Fibroblast of upper back skin (primary cell): ENCODE measurements at places on chromosomes 1 and 21.
A peak's percentile ranks its signal among the peaks of the same experiment; 100 is the strongest.

- DNase-seq = peak; percentile 95
These were observed 18.7 kb downstream of the WNT2B start for GRCh38 chr1:112527266-112528010.

- no peak for DNase-seq
These were observed 85.1 kb downstream of the ENAH start for GRCh38 chr1:225567789-225568188.

GRCh38 chr1:231827337-231828105, 200.9 kb downstream of the DISC1 start:
- peak; percentile 91 for DNase-seq

- peak; percentile 85 for DNase-seq
These were observed 19.8 kb downstream of the SPOCD1 start for GRCh38 chr1:31795801-31796621.

- no peak for DNase-seq
These were observed 73.0 kb downstream of the SWT1 start for GRCh38 chr1:185229981-185230380.

- DNase-seq = no peak
These were observed 35.2 kb upstream of the AK4 start for GRCh38 chr1:65112811-65113210.

- DNase-seq = peak; percentile 98
These were observed 8.3 kb downstream of the IL24 start for GRCh38 chr1:206905295-206906164.

GRCh38 chr1:175599212-175599705, 144.1 kb downstream of the TNR start:
- no peak for DNase-seq

GRCh38 chr1:244104309-244105060, 53.4 kb downstream of the ZBTB18 start:
- DNase-seq = peak; percentile 96

GRCh38 chr1:16421201-16421600, 16.0 kb downstream of the SPATA21 start:
- no peak for DNase-seq

GRCh38 chr1:53526451-53527101, 67.4 kb downstream of the DMRTB1 start:
- peak; percentile 77 for DNase-seq

DNA sequence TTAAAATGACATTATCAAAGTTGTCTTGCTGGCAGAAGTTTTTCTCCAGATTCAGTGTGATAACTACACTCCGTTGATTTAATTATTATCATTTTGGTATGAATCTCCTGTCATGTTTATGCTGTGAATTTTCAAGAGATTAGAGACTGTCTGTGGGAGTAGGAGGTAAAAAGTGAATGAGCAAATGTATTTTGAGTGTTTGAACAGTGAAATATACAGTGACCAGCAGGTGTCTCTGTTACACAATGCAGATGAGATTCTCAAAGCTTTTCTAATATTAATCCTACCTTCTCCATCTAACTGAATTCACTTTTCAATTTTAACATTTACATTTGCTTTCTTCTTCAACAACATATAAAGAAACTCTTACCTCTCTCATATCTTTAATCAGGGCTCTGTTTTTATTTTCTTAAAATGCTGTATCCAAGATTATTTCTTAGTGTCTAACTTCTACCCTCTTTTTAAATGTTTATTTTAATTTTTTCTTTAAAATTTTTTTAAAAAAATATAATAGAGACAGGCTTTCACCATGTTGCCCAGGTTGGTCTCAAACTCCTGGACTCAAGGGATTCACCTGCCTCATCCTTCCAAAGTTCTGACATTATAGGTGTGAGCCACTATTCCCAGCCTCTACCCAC, 20.9 kb upstream of the HSPA13 start:
- DNase-seq = peak; percentile 41

- DNase-seq = no peak
These were observed 14.2 kb downstream of the SMIM12 start for GRCh38 chr1:34845131-34845901.

GRCh38 chr1:245132771-245133170, 22.0 kb upstream of the KIF26B start:
- no peak for DNase-seq

GRCh38 chr1:229150518-229150917, 120.4 kb upstream of the RAB4A start:
- DNase-seq = no peak

DNA sequence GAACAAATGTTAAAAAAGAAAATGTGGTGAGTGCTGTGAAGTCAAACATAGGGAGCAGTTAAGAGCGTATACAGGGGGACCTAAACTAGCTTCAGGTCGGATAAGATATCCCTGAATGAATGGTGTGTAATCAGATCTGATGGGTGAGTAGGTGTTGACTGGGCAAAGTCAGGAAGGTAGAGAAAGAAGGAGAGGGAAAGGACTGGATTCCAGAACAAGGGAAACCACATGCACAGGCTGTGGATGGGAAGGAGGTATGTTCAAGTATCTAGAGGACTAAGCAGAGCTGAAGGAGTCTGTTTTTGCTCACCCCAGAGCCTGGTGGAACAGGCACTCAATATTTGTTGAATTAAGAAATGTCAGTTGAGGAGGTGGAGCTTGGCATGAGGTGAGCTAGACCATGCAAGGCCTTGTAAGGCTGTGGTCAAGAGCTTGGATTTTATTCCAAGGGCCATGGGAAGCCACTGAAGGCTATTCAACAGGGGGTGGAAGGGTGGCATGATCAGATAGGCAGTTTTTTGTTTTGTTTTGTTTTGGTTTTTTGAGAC, 27.4 kb downstream of the MAP7D1 start:
- peak; percentile 19 for DNase-seq
